Retina (tissue), 1 donor: ENCODE measurements at places on chromosomes 5 and 9.

- DNase-seq, result no peak
Observed at GRCh38 chr9:127492616-127493015, 41.3 kb downstream of the LRSAM1 start.

- DNase-seq, result no peak
Observed at GRCh38 chr5:177520916-177521513, 4.3 kb upstream of the DDX41 start.

DNA sequence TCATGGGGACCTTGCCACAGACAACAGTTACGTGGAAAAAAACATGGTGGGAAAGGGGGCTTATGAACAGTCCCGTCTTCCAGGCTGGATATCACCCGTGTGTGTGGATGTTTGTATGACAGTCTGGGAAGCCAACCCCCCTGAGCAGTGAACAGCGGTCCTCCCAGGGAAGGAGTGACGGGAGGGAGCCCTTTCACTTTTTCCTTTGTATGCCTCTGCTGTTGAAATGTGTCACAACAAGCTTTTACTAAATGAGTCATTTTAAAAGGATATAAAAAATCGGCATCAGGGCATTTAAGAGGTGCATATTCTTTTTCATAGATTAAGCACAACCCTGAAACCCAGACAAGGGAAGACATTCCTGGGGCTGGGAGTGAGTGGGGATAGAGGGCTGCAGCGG is 5.1 kb downstream of the MYMK start:
- DNase-seq, result no peak

DNA sequence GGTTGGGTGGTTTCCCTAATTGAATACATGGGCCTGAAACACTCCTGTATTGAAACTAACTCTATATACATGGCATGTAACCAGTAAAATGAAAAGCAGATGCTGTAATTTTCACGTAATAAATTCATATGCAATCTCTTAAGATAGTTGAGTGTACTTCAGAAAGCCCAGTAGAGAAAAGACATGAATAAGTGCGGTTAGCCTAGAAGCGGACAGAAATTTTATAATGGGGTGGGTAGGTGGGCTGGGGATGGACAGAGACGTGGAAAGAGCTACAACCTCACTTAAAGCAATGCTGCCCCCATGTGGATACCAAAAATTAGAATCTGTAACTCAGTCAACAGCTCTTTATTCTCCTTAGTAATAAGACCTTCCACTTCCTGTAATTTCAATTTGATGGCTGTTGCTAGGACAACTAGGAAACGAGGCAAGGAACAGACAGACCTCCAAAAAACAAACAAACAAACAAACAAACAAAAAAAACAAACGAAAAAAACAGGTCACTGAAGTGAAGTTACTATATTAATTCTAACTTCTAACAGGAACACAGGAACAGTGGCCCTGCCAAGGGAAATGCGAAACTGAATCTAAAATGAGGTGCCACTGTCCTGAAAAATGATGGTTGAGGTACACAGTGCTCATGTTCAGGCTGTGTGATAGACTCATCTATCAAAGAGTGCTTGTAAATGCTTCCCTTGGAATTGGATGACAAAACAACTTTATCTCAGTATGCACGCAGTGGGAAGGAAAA is 103.4 kb upstream of the GNA14 start:
- peak; percentile 45 for DNase-seq

DNA sequence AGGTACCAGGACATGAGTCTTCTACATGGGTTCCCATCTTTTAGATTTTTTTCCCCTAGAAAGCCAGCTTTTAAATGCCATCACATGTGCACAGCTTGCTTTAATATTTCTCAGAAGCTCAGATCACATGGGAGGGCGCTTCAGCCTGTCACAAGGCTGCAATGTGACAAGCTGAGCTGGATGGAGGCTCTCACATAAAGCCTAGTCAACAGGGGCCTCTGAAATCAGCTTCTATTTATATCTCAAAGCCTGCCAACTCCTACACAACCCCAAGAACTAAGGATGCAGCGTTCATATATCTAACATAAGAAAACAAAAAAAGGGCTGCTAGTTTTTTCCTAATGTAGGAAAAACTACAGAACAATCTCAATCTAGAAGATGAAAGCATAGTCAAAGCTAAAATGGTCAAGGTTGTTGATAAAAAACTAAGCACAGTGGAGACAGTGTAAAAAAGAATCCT is 2.3 kb downstream of the ZFAND5 start:
- peak; percentile 54 for DNase-seq

DNA sequence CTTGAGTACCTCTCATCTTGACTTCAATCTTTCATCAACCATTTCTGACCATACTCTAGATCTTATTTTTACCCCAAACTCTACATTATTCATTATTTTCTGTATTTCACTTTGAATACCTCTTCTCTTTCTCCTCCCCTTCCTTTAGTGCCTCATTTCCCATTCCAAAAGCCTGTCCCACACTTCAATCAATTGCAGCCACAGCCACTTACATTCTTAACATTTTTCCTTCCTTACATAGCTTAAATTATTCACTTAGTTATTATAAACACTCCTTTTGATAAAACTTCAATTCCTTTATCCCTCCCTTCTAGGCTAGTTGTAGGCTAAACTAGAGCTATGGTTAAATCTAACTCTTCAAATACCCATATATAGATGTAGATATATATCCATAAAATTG is 344.0 kb downstream of the PRR16 start:
- DNase-seq, result no peak

GRCh38 chr5:135048286-135048685 is 14.3 kb upstream of the PITX1 start:
- no peak for DNase-seq

DNA sequence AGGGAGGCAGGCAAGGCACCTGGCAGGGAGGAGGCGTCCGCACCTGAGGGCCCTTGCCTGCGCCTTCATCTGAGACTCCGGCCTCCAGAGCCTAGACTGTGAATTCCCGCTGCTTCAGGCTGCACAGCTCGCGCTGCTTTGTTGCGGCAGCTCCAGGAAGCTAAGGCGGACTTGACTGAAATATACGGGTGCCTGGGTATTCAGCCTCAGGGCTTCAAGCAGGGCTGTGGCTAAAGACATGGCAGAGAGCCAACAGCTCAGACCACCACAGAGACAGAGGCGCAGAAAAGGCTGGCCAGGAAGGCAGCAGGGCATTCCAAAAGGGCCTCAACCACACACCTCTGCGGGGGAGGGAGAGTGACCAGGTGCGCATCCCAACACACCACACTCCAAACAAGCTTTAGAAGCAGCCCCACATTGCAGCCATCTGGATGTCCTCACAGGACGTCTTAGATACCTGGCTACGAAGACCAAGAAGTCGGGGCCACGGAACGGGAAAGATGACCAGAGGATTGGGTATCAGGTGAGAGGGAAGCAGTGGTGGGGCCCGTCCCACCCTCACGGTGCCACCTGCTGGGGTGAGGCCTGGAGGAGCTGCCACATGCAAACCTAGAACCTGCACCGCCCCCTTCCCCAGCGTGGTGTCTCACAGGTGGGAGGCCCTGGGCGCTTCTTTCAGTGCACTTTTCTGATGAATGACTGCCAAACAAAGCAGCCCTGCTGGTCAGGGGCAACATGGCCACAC is 1.7 kb upstream of the DPH7 start:
- DNase-seq, result no peak

- DNase-seq, result peak; percentile 84
Observed at GRCh38 chr5:133467335-133467779, 145.0 kb downstream of the FSTL4 start.
